Stimulated activated CD8-positive, alpha-beta memory T cell treated with anti-CD3 and anti-CD28 coated beads, Interleukin-7, amount 100 ng/mL, for 1 hour (primary cell): ENCODE measurements at places on chromosomes 7 and 10.

DNA sequence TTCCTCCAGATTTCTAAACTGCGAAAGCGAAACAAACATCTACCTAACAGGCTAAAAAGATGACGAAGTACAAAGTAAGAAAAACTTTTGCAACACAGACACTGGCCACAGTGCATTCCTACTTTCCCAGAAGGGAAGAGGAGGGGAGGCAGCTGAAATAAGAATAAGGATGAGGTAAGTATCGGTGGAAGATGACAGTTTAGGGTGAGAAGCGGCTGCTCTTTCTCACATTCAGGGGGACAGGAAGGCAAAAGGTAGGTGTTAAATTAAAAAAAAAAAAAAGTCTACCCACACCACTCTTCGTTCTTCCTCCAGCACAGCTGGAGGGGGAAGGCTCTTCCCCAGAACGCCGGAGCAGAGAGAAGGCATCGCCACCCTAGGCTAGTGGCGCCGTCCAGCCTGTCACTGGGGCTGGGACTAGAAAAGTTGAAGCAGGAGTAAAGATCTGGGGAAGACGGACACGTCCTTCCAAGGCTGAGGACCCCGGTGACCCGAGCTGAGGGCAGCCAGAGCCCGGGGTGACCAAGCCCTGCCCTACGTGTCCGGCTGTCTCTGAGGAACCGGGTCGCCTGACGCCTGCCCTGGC lies 846 bp downstream of the DNAJC1 start:
- no peak for DNase-seq

DNA sequence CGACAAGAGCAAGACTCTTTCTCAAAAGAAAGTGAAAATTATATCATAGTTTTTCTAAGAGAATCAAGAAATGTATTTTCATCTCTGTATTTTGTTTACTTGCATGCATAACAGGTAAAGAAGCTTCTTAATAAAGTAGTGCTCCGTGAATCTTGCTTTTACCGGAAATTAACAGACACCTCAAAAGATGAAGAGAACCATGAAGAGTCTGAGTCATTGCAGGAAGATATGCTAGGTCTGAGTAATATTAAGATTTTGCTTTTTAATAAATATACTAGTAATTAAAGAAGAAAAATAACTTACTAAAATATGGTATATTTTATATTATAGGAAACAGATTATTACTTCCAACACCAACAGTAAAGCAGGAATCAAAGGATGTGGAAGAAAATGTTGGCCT lies 39.5 kb upstream of the STOX1 start:
- no peak for DNase-seq

- DNase-seq: no peak
These were observed 566.3 kb downstream of the INHBA start for GRCh38 chr7:41136551-41136950.

DNA sequence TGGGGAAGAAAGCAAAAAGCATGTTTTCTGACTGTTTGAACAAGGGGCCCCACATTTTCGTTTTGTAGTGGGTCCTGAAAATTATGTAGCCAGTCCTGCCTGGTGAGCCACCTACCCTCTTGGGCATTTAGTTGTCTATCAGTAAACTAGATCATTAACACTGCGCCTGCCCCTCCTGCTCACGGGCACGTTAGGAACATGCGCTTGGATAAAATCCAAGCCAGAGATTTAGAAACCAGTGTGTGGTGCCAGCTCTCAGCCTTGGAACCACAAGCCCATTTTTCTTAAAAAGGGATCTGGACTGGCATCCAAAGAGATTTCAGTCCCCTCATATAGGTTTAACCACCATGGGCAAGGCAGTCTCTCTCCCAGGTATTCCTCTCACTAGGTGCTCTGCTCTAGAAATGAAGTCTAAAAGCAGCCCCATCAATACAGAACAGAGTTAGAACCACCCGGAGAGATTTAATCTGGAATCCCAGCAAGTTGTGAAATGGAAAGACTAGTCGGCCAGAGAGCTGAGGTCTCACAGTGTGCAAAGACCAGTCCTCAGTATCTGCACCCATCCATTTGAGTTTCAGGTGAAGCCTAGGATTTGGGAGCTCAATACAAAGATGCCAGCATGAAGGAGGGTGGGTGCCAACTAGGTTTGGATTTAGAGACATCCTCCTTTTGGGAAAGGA lies 123.9 kb upstream of the TCF7L2 start:
- DNase-seq: no peak

DNA sequence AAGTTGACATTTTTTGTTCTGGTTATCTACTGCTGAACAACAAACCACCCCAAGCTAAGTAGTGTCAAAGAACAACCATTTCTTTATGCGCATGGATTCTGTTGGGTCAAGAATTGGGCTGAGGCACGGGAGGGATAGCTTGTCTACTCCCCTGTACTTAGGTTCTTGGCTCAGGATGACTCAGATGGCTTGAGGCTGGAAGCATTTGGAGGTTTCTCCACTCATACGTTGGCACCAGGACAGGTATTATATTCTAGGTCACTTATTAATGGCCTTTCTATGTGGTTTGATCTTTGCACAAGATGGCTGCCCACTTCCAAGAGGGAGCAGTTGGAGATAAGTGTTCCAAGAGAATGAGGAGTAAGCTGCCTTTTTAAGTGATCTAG lies 11.8 kb upstream of the TFAM start:
- DNase-seq: no peak

DNA sequence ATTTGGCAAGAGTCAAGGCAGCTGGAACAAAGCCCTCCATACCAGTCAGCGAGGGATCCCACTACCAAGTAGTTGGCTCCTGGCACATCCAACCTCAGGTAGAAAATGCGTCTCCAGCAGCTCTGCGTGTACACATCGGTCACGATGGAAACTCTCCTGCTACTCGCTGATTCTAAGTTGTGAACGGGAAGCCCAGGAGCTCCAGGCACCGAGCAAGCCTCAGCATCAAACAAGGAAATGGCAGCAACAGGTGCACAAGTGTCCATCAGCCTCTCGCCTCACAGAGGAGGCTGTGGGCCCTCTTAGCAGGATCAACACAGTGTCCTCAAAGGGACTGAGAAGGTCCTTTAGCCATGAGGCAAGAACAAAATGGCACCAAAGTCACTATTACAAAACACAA lies 127.0 kb downstream of the TCERG1L start:
- no peak for DNase-seq

- DNase-seq: no peak
These were observed 89.9 kb downstream of the SND1 start for GRCh38 chr7:127741764-127742375.

- no peak for DNase-seq
These were observed 34.2 kb downstream of the MTURN start for GRCh38 chr7:30168835-30169573.

DNA sequence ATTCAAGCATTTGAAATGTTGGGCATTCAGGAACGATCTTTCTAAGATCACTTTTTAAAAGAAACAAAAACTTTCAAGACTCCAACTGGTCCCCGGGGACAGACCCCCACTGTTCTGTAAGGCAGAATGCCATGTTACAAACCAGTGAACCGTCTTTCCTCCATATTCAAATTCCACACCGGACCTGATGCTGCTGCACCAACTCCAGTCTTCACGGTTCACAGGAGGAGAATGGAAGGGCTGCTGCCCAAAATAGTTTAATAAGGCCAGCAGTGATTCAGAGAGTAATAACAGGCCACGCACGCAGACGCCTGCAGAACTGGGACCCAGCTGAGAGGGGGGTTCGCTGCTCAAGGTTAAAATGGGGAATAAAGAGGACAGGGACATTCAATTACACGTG lies 47.2 kb downstream of the OSBPL3 start:
- no peak for DNase-seq

GRCh38 chr7:2701832-2702593 lies 14.0 kb downstream of the AMZ1 start:
- DNase-seq: no peak

DNA sequence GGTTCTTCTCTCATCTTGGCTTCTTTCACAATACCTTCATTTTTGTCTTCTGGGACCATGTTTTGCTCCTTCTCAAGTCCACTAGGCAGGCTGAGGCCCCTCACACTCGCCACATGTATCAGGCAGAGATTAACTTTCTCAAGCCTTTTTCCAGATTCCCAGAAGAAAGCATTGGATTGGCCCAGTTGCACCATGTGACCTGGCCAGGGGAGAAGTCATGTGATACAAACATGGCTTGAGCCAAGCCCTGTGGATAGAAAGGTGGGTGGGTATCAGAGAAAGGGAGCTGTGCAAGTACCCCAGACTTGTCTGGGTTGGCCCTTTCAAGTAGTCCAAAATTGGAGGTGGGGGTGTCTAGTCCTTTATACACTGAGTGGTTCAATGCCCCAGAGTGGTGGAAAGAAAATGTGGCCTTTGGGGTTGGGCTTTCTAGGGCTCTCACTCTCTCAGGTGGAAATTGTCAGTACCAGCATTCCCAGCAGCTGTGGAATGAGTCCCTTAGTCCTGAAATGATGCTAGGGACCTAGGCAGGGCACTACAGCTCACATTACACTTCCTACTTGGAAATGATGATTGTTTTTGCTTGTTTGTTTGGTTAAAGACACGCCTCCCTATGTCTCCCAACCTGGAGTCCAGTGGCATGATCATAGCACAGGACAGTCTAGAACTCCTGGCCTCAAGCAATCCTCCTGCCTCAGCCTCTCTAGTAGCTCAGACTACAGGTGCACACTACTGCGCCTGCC lies 36.9 kb upstream of the C10orf67 start:
- no peak for DNase-seq

DNA sequence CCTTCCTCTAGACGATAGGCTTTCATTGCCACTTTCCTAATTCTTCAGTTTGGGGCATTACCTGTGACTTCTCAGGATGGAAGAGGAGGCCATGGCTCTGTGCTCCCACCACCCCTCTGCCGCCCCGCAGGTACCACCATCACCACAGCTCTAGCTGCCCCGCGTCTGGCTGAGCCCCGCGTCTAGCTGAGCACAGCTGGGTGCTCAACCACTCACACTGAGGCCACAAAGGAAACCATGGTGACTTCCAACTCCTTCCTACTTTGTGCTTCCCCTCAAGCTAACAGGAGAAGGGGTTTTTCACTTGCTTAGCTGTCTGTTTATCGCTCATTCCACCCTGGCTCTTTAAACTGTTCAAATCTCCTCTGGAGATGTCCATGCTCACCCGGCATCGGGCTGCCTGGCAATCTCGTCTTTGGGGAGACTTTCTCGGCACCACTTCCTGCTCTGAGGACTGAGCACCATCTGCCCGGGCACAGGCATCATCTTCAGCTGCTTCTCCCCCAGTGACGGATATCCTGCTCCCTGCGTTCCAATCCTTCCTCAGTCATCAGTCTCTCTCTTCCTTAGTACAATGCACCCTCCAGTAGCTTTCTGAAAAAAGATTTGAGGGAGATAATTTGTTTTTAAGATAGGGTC lies 59.4 kb downstream of the MAD1L1 start:
- no peak for DNase-seq

DNA sequence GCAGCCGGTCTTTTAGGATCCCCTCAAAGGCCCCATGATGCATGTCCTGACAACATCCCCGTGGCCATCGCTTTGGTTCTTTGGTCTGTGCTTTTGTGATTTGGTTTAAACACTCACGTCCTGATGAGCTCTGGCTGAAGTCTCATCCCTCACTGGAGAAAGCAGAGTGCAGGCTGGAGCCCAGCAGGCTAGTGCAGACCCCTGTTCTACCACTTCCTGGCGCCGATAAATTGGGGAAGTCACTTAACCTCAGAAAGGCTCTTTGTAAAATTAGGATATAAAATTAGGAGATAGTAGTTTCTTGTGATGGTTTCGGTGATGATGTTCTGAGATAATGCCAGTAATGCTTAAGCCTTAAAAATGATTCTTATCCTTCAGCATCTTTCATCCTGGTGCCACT lies 307.6 kb downstream of the GFRA1 start:
- no peak for DNase-seq

- no peak for DNase-seq
These were observed 18.7 kb downstream of the SRRM3 start for GRCh38 chr7:76220185-76221057.

DNA sequence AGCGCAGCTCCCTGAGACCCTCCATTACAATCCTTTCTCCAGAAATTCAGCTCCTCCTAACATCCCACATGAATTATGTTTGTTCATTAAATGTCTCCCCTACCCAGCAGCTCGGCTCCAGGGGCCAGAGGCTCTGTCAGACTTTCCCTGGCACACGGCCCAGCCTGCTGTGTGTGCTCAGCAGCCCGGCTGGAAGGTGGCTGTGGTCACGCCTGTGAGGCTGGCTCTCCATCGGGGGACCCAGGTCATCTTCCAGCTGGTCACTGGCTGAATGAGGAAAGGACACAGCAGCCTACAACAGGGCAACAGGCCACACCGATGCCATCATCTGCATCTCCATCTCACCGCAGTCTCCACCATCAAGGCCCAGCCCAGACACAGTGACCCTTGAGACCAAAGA lies 219.8 kb downstream of the MAD1L1 start:
- DNase-seq: no peak

DNA sequence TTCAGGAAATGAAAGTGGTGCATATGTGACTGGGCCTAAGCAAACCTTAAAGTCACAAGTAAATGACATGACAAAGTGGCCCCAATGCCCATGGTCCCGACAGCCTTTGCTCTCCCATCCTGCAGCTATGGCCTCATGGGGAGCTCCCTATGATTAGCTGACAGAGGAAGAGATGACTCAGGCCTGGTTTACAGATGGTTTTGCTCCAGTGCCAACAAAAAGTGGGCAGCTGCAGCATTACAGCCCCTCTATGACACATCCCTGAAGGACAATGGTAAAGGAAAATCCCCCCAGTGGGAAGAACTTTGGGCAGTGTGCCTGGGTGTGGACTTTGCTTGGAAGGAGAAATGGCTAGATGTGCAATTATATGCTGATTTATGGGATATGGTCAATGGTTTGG lies 105.1 kb upstream of the ADCY1 start:
- DNase-seq: no peak

DNA sequence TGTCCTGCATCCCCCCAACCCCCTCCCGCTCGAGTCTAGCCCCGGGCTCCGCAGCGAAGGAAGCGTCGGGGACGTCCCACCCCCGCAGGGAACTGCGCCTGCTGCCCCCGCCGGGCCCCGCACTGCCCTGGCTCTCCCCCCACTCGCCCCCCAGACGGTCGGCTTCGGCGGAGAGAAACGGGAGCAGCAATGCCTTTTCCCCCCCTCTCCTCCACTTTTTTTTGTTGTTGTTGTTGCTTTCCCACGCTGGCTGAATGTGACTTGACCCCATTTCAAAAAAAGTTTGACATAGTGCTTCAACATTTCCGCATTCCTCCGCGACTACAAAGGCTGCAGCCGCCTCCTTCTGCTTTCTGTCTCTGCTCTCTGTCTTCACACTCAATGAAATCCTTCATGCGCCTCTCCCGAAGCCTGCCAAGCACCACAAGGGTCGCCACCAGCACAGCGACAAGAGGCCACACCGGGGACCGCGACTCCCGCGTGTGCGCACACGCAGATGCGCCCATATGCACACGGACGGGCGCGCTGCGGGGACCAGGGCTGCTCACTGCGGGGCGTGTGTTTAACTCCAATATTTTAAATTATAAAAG lies 1.0 kb downstream of the CDK6 start:
- DNase-seq: no peak

- no peak for DNase-seq
These were observed 18.9 kb upstream of the PRKAR2B start for GRCh38 chr7:107025449-107026103.

DNA sequence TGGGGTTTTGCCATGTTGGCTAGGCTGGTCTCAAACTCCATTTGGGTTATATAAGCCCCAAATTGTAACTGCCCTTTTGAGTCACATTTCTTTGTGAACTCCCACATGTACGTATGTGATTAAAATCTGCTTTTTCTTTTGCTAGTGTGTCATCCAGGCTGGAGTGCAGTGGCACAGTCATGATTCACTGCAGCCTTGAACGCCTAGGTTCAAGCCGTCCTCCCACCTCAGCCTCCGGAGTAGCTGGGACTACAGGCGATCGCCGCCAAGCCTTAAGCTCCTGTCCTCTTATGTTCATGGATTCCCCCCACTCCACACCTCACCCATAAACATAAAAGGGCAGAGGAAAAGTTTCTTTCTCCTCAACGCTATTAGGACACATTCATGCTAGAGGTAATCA lies 4.4 kb upstream of the SMC3 start:
- no peak for DNase-seq
